ENCODE measurements at places on chromosomes 13 and 19.

DNA sequence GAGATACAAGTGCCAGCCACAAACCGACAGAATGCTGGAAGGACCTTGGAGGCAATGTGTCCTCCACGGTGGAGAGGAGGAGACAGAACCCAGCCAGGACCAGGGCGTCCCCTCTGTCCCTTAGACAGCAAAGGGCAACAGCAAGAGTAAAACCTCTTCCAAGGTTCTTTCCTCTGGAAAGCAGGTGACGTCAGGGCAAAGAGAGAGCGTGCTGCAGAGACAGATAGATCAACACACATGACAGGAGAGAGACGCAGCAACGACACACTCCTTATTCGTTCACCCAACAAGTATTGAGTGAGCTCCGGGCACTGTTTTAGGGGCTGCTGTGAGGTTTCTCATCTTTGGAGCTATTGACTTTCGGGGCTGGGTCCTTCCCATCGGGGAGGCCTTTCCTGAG is 1.3 kb upstream of the GALP start:
- DNase-seq, result peak; percentile 26

- DNase-seq, result peak; percentile 94
Measured at GRCh38 chr19:53196777-53197396, 3.7 kb upstream of the ZNF665 start.

- peak; percentile 47 for DNase-seq
Measured at GRCh38 chr13:27535546-27535945, 84.8 kb downstream of the LNX2 start.

DNA sequence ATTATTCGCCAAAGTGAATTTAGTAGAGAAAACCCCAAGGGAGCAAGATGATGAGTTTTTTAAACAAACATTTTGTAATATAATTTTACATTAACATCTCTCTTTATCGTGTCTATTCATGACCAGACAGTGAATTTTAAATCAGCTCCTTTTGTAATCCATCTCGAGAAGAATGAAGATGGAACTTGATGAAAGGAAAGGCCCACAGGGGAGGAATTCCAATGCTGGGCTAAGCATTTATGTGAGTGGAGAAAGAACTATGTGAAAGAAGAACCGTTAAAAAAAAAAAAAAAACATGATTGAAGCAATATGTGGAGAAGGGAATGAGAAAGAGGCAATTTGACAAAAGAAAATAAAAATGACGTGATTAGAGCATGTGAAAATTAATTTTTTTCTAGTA is 170.6 kb downstream of the KCTD12 start:
- DNase-seq, result no peak

- no peak for DNase-seq
Measured at GRCh38 chr13:86429756-86430155, 630.5 kb upstream of the SLITRK6 start.

GRCh38 chr19:17834350-17835181 is 13.2 kb downstream of the JAK3 start:
- DNase-seq, result no peak

GRCh38 chr19:3201911-3202310 is 16.2 kb downstream of the NCLN start:
- no peak for DNase-seq

DNA sequence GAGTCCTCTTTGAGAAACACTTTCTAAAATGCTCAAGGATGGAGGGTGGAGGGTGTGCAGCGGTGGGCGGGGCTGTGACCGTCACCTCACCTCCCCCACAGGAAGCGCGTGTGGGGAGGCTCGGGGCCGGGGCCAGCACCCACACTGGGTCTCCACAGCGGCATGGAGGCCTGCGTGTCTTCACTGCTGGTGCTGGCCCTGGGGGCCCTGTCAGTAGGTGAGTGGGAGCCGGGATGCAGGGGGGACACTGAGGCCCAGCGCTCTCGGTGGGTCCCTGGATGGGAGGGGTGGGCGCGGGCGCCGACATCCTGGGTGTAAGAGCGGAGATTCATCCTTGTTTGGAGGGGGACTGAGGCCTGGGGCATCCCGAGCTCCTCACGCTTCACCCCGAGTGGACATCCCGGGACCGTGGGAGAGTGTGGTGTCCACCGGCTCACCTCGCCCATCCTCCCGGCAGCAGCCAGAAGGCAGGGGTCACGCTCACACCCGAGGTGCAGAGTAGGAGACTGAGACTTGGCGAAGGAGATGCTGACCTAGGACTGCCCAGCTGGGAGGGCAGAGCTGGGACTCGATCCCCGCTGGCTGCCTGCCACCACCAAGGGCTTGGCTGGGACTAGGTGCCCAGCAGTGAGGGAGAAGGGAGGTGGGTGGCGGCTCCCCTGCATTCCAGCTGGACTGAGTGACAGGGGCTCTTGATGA is at the start of gene GZMM:
Gene GZMM (plus strand): TSS at position 144 of the 699 bp plus-strand sequence. CDS start 19 bp downstream, at position 163.
- no peak for DNase-seq

GRCh38 chr13:37959284-37959683 is 89.7 kb upstream of the TRPC4 start:
- DNase-seq, result no peak

- DNase-seq, result peak; percentile 56
Measured at GRCh38 chr13:48302871-48303358, 636 bp upstream of the RB1 start.

Data from DMS53 (cell line).